ENCODE measurements at places on chromosomes 2 and 18. TPM values are rescaled to one million over a fixed set of nuclear protein-coding genes. Genes with fewer than 3 reads are reported as not detected.

GALNT1 gene
- total RNA-seq: 50.6 TPM

CD207 gene
- total RNA-seq: 0.28 TPM

C2orf78 gene
- total RNA-seq: not detected

POTEI gene
- total RNA-seq: 3.9 TPM

DNA sequence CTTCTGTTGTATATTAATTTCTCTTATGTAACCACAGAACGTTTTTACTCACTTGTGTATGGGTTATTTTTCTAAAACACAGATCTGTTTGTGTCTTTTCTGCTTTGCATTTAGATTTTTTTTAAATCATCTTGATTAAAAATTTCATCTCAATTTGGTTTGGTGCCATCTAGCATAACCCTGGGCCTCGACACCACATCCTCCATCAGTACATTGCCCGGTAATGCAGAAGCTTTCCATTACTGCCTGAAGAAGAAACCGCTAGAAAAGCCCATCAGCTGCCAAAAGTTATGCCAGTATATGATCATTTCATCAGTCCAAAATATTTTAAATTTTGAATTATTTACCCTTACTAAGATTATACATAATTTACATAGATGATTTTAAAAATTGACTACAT is 26.2 kb downstream of the MAPRE2 start:
- no peak overlapping the region for H3K4me3 ChIP-seq
- H3K36me3 ChIP-seq: no peaks in the 10 kb centered on the region
- no peaks in the 10 kb centered on the region for H3K27me3 ChIP-seq
- no peaks in the 10 kb centered on the region for H3K4me1 ChIP-seq

GRCh38 chr2:239700686-239701345 is 300.0 kb upstream of the HDAC4 start:
- no peak for DNase-seq
- H3K27me3 ChIP-seq: no peaks in the 10 kb centered on the region
- H3K4me3 ChIP-seq: no peak overlapping the region
- H3K27ac ChIP-seq: no peak overlapping the region
- H3K4me1 ChIP-seq: no peaks in the 10 kb centered on the region

DNA sequence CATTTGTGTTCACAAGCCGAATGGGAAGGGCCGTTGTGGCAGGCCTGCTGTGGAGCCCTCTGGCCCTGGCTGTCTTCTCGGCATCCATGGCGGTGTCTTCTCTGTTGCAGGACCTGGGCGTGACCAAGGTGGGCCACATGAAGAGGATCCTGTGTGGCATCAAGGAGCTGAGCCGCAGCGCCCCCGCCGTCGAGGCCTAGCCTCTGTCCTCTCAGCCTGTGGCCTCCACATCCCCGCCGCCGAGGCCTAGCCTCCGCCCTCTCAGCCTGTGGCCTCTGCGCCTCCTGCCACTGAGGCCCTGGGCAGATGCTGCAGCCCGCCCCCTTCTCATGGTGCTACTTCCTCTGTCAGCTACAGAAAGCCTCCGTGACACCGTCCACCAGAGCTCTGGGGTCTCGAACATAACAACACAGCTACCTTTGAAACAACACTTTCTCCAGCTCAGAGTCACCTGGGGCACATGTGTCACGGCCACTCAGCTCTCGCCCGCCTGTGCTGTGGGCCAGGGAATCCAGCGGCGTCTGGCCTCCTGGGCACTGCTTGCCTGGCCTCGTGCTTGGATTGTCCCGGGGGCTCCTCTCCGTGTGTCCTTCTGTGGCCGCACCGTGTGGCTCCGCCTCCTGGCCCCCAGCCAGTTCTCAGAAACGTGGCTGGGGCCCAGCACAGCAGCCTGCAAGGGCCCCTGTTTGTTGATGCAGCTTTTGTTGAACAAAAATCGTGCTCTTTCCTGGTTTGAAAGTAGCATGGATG is 97.1 kb downstream of the USP40 start:
- no peak overlapping the region for H3K27ac ChIP-seq
- no peaks in the 10 kb centered on the region for H3K27me3 ChIP-seq
- no peak overlapping the region for H3K4me3 ChIP-seq
- H3K4me1 ChIP-seq: no peaks in the 10 kb centered on the region

GRCh38 chr2:66679442-66679841 is 244.5 kb downstream of the MEIS1 start:
- no peak for DNase-seq
- H3K27me3 ChIP-seq: no peaks in the 10 kb centered on the region
- H3K27ac ChIP-seq: no peak overlapping the region
- no peak overlapping the region for H3K4me3 ChIP-seq
- H3K4me1 ChIP-seq: no peaks in the 10 kb centered on the region

DNA sequence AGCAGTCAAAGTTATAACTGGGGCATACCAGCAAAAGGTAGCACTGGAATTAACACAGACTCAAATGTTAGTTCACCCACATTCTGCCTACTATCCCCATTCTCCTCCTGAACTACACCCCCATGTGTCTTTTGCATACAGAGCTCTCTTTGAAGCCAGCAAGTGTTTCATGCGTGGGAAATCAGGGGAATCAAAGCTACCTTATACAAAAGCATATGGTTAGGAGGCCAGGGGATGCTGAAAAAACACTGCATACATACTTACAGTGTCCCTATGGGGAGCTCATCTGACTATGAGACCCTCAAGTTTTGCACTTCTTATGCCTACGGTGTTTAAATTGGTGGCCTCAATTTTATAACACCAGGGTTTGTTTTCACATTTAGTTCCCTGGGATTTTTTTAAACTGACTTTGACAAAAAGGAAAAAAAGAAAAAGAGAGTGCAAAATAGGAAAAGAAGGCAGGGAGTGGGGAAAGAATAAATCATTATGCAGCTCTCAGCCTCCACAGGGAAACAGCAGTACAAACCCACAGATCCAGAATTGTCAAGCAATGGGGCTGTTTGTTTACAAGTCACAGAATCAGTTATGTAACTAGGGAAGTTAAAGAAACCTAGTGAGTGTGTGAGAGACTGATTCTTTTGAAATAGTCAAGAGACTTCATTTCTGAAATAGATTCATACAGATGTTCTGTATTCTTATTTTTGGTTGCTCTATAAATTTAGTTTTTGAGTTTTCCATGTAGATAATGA is 20.1 kb upstream of the PPP3R1 start:
- no peak overlapping the region for H3K4me3 ChIP-seq
- no peak overlapping the region for H3K27ac ChIP-seq
- H3K36me3 ChIP-seq: no peaks in the 10 kb centered on the region
- no peaks in the 10 kb centered on the region for H3K4me1 ChIP-seq
- DNase-seq: no peak

- H3K36me3 ChIP-seq: no peaks in the 10 kb centered on the region
- DNase-seq: no peak
- H3K4me3 ChIP-seq: no peak overlapping the region
- no peaks in the 10 kb centered on the region for H3K4me1 ChIP-seq
These were observed 757.2 kb downstream of the GALR1 start for GRCh38 chr18:78006774-78007260.

GRCh38 chr2:107595285-107595684 is 231.4 kb upstream of the RGPD4 start:
- no peaks in the 10 kb centered on the region for H3K27me3 ChIP-seq
- no peak overlapping the region for H3K27ac ChIP-seq
- no peak for DNase-seq
- no peaks in the 10 kb centered on the region for H3K36me3 ChIP-seq
- no peaks in the 10 kb centered on the region for H3K4me1 ChIP-seq

GRCh38 chr18:38301621-38302020 is 736.0 kb upstream of the CELF4 start:
- H3K4me3 ChIP-seq: no peak overlapping the region
- no peak for DNase-seq
- no peak overlapping the region for H3K27ac ChIP-seq
- H3K27me3 ChIP-seq: no peaks in the 10 kb centered on the region
- H3K36me3 ChIP-seq: no peaks in the 10 kb centered on the region
- H3K4me1 ChIP-seq: no peaks in the 10 kb centered on the region

GRCh38 chr2:96890726-96891385 is 21.0 kb upstream of the SEMA4C start:
- H3K27me3 ChIP-seq: no peaks in the 10 kb centered on the region
- peaks cover 19% of the 10 kb centered on the region for H3K4me1 ChIP-seq
- no peak for DNase-seq
- no peak overlapping the region for H3K27ac ChIP-seq

- no peaks in the 10 kb centered on the region for H3K27me3 ChIP-seq
- no peak for DNase-seq
- no peaks in the 10 kb centered on the region for H3K4me1 ChIP-seq
- no peak overlapping the region for H3K4me3 ChIP-seq
These were observed 123.0 kb upstream of the CCDC150 start for GRCh38 chr2:196516564-196516963.

- no peak overlapping the region for H3K27ac ChIP-seq
- DNase-seq: no peak
- H3K4me1 ChIP-seq: no peaks in the 10 kb centered on the region
- no peak overlapping the region for H3K4me3 ChIP-seq
- H3K36me3 ChIP-seq: no peaks in the 10 kb centered on the region
- H3K27me3 ChIP-seq: no peaks in the 10 kb centered on the region
These were observed 14.7 kb upstream of the PUM2 start for GRCh38 chr2:20365249-20365817.

- H3K4me1 ChIP-seq: no peaks in the 10 kb centered on the region
- no peak overlapping the region for H3K4me3 ChIP-seq
- H3K36me3 ChIP-seq: no peaks in the 10 kb centered on the region
- no peak for DNase-seq
These were observed 191.5 kb upstream of the PARD3B start for GRCh38 chr2:204353823-204354222.

- no peak for DNase-seq
- no peak overlapping the region for H3K27ac ChIP-seq
- H3K27me3 ChIP-seq: no peaks in the 10 kb centered on the region
These were observed 44.1 kb downstream of the ERBB4 start for GRCh38 chr2:212494418-212495020.

GRCh38 chr2:160440888-160441287 is 52.7 kb downstream of the RBMS1 start:
- H3K4me1 ChIP-seq: no peaks in the 10 kb centered on the region
- no peak overlapping the region for H3K4me3 ChIP-seq
- no peaks in the 10 kb centered on the region for H3K36me3 ChIP-seq
